ENCODE measurements at places on chromosomes 2 and 18.
A peak's percentile ranks its signal among the peaks of the same experiment; 100 is the strongest.

DNA sequence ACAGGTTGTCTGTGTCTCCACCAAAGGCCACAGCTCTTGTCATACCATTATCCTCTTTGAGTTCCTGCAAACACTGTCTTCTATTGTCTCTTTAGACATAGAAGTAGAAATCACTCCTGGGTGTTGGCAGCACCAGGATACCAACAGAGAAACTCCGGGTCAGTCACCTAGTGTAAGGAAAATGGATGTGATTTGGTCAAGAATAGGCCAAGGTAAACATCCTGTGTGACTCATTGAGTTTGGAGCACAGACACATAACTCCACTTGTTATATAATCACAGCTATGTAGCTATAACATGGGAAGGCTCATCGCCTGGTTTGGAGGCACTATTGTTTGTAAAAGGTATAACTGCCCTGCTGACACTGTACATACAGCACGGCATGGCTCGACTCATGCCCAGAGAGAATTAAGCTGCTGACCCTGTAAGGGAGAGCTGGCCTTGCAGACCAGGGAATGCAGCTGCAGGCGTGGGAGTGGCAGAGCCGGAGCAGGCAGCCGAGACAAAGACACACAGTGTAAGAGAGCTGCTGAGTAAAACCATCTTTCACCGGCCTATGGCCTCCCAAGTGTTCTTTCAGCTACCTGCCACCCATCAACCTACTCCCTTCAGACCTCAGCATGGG is 3.4 kb upstream of the TXNL1 start:
- no peak for DNase-seq

DNA sequence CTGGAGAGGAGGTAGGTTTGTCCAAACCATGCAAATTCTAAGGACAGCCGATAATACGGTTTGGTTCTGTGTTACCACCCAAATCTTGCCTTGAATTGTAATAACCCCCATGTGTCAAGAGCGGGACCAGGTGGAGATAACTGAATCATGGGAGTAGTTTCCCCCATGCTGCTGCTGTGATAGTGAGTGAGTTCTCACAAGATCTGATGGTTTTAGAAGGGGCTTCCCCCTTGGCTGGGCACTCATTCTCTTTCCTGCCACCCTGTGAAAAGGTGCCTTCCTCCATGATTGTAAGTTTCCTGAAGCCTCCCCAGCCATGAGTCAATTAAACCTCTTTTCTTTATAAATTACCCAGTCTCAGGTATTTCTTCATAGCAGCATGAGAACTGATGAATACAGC is 295.2 kb downstream of the NBAS start:
- no peak for DNase-seq

DNA sequence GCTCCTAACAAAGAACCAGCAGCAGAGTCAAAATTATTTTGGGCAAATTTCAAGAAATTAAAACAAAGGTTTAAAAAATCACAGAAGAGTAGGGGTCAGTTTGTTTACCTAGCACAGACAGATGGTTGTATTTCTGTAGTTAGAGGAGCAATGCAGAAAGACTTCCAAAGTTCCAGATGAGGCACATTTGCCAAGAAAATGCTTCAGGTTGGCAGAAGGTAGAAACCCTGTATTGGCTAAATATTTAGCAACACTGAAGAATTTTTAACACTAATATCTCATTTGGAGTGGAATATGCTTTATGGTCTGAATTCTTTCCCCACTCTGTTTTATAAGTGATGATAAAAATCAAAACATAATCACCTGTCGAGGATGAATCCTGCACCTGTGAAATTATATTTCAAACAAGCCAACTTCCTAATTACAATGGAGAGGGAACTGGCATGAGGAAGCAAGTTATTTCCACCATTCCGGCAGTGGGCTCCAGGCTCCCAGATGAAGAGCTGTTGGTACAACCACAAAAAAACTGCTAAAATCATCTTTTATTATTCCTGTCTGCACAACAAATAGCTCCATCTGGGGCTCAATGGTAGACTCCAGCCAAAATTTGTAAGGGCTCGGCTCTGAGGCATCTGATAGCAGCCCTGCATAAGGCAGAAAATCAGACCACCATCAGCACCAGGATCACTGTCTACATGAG is 286.5 kb upstream of the REV1 start:
- no peak for DNase-seq

- no peak for DNase-seq
Observed at GRCh38 chr18:78664848-78665247, 314.8 kb upstream of the SALL3 start.

GRCh38 chr2:182048088-182048487 is 62.4 kb downstream of the PPP1R1C start:
- DNase-seq, result no peak

DNA sequence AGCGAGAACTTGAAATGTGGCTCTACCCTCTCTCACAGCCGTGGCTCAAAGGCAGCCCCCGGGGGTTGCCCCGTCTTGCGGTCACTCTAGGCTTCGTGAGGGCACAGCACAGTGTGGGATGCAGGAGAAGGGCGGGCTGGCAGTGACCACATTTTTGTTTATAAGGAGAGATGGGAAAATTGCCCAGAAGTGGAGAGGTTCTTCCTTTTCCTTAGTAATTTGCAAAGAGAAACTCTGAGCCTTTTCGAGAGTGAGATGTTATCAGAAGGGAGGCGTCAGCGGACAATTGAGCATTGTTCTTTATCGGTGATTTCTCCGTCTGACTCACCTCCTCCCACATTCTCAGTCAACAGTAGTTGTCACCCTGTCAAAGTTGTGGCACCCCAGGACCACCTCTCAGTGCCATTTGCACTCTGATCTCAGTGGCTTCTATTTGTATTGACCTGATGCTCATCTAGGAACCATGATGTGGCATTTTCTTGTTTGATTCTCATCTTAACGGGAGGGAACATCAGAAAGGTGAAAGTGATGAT is 89.6 kb downstream of the ACAA2 start:
- no peak for DNase-seq

- peak; percentile 16 for DNase-seq
Observed at GRCh38 chr2:226031647-226032501, 632.4 kb downstream of the NYAP2 start.

DNA sequence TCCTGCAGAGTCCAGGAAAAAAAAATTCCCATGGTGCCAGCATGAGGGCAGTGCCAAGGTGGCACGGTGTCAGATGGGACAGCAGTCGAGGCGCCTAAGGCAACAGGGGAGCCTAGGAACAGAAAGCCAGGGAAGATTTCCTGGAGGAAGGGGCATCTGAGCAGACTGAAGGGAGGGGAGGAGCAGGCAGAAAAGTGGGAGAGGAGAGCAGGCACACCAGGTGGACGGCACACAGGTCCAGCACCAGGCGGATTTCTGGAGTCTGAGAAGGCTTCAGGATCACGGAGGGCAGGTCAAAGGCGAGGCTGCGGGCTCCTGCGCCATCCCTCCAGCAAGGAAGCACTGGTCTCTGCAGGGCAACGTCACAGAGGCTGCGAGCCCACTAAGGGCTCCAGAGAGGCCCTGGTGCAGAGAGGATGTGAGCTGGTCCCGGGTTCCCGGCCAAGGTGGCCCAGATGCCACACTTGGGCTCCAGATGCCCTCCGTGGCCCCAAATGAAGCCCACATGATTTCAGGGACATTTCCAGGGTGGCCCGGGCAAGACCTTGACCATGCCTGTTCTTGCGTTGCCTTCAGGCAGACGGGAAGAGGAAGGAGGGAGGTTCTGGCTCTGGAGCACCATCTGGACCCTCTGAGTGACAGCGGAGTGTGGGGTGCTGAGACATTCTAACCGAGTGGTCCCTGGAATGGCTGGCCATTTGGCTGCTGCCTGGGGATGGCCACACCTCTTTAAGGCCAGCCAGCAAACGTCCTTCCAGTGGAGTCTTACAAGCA is 4.1 kb downstream of the HS6ST1 start:
- no peak for DNase-seq

- DNase-seq, result no peak
Observed at GRCh38 chr2:190575263-190575662, 40.7 kb upstream of the NEMP2 start.

DNA sequence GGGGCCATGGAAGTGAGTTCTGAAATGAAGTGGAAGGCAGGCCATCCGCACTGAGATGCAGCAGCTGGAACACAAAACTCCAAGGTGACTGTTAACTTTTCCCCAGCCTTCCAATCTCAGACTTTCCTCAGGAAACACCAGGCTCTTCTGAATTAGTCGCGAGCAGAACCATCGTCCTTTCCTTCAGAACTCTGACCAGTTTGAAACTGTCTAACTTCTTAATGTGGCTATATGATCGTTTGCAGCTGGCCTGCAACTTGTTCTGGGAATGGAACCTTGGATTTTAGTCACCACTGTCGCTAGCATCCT is 620 bp upstream of the RPL37A start:
- no peak for DNase-seq

- no peak for DNase-seq
Observed at GRCh38 chr2:6986912-6987361, 69.7 kb downstream of the RNF144A start.

DNA sequence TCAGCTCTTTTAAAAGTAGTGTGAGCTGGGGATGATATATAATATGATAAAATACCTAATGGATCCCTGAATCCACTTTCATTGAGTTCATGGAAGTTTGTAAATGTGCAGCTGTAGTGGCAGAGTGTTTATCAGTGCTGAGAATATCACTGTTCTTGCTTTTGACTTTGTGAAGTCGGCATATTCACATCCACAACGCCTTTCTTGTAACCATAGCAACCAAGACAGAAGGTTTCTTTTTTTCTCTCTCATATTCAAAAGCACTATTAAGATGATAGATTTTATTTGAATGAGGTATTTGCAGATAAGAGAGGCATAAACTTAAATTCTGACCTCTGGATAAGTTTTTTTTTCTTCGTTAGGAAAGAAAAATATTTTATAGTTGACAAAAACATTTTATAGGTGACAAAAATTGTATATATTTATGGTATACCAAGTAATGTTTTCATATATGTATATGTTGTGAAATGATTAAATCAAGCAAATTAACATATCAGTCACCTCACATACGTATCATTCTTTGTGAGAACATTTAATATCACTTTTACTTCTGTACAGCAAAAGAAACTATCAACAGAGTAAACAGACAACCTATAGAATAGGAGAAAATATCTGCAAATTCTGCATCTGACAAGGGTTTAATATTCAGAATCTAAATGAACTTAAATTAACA is 130.0 kb downstream of the PLCL1 start:
- DNase-seq, result no peak

- DNase-seq, result no peak
Observed at GRCh38 chr2:221477714-221478484, 94.2 kb downstream of the EPHA4 start.

DNA sequence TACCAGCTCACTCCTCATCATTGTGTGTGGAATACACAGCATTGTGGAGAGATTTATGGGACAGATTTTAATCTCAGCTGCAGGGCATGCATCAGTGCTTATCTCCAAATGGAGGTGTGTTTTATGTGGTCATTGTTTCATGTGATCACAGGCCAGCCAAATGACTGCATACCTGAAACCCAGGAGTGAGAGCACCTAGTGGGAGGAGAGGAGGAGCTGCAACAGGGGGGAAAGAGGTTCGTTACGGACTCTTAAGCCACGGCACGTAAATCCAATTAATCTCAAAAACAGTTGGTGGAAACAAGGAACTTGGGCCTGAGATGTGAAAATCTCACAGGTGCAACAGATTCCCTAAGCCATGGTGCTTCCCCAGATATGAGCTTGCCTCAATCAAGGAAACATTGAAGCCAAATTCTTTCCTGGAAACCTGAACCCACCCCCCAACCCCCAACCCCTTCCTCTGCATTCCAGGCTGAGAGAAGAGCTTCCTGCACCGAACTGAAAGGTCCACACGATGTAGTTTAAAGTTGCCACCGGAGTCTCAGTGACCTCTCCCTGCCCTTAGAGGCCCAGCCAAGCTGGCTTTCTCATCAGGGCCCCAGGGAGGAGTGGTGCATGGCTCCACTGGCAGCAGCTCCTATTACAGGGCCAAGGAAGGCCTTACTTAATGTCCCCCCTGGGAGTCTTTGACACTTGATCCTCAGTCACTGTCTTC is 167.4 kb downstream of the C1D start:
- DNase-seq, result no peak

- no peak for DNase-seq
Observed at GRCh38 chr2:99488539-99489062, 1.2 kb downstream of the REV1 start.

Data from activated CD4-positive, alpha-beta T cell treated with anti-CD3 and anti-CD28 coated beads for 4 hours (primary cell).